Mammary epithelial cell (primary cell): ENCODE measurements at places on chromosomes 2 and 18. TPM values are rescaled to one million over a fixed set of nuclear protein-coding genes. Genes with fewer than 3 reads are reported as not detected.

DNA sequence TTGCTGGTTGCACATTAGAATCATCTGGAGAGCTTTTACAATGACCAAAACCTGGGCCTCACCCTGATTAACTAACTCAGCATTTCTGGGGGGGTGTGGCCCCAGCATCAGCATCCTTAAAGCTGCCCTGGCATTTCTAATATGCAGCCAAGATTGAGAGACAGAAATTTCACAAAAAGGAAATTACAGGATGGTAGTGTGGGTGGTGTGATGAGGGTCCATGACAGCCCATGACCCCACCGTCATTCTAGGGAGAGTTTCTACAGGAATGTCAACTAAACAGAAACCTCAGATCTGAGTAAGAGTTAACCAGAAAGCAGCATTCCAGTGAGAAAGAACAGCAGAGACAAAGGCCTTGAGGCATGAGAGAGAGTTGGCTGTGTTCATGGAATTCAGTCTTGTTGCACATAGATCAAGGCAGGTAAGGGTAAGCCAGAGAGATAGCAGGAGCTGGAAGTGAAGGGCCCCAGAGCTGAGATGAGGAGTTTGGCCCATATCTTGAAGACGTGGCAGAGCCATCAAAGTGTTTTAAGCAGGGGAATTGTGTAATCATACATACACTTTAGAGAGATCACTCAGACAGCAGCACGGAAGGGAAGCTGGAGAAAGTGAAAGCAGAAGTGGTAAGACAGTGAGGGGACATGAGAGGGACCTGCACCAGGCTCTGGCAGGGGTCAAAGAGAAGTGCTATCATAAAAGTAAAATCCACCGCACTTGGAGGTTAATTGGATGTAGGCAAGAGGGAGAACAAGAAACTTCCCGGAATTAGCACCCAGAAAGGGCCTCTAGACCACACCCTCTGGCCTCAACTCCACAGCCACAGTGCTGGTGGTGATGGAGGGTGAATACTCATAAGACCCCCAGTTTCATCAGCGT is 7.8 kb upstream of the TRABD2A start:
- peak; percentile 65 for DNase-seq

Gene SCRN3
- total RNA-seq, result 23.3 TPM

- no peak for DNase-seq
Measured at GRCh38 chr2:21356086-21356856, 232.5 kb downstream of the TDRD15 start.

Gene NRP2
- total RNA-seq, result 32.3 TPM

GRCh38 chr2:36573165-36573564 is 24.8 kb downstream of the FEZ2 start:
- DNase-seq, result no peak

DNA sequence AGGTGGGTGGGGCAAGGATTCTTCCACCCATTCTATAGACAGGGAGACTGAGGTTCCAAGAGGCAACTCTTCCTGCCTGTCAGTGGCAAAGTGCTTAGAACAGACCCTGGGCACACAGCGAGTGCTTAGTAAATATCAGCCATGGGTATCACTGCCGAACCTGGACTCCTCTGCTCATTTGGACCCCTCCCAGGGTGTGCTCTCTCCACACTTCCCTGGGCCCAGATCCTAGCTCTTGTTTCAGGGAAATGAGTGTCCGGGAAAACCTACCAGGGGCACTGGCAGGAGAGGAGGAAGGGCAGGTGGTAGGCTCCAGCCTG is 136.3 kb downstream of the CYP26B1 start:
- DNase-seq, result no peak

- no peak for DNase-seq
Measured at GRCh38 chr2:144437636-144438035, 82.3 kb downstream of the ZEB2 start.

DNA sequence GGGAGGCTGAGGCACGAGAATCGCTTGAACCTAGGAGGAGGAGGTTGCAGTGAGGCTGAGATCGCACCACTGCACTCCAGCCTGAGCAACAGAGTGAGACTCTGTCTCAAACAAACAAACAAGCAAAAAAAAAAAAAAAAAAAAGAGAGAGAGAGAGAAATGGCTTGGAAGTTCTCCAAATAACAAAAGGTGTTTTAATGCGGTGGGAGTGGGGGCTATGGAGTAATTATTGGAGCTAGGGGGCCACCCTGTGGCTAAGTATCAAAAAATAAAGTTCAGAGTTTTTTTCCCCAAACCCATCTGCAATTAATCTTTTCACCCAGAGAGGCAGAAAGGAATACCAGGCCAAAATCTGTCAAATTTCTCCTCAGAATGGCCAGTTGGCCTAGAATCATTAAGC is 23.0 kb upstream of the CEP68 start:
- DNase-seq, result no peak

DNA sequence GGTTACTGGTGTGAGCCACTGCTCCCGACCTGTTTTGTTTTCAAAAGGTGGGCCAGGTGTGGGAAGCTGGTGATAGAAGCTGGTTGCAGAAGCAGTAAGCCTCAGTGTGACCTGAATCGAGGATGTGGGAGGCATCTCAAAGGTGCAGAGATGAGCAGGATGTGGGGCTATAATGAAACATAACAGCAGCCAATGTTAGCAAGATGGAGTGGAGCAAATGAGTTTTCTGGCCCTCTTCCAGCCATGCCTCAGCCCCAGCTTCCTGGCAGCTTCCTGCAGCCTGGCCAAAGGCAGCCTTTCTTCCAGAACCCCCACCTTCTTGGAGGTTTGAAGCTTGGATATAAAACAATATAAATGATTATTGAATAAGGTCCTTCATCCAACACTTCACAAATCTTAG is 184.8 kb downstream of the NCK2 start:
- no peak for DNase-seq

DNA sequence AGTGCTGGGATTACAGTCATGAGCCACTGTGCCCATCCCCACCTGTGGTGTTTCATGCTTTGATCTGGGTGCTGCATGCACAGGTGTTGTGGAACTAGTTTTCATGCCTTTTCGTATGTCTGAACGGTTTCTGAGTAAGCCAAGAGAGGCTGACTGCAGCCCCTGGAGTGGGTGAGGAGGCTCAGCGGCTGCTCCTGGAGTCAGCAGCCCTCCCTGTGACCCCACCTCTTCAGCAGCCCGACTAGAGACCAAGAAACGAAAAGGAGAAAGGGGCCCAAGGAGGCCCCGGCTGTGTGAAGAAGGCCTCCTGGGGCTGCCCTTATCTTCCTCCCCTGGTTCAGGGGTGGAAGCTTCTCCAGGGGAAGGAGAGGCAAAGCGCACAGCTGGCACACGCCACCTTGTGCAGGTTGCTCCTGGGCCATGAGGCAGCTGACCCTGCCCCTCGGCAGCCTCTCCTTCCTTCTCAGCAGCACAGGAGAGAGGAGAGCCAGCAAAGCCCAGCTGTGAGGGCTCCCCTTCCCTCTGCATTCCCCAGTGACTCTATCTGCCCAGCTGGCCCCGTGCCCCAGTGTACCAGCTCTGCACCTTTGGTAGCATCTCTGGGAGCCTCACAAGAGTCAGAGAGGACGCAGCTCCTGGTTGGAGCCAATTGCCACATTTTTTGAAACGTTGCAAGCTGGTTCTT is 182.5 kb upstream of the HS6ST1 start:
- no peak for DNase-seq

Gene GNLY
- not detected for total RNA-seq

GRCh38 chr2:210660-211059 is 53.2 kb downstream of the SH3YL1 start:
- peak; percentile 79 for DNase-seq

DNA sequence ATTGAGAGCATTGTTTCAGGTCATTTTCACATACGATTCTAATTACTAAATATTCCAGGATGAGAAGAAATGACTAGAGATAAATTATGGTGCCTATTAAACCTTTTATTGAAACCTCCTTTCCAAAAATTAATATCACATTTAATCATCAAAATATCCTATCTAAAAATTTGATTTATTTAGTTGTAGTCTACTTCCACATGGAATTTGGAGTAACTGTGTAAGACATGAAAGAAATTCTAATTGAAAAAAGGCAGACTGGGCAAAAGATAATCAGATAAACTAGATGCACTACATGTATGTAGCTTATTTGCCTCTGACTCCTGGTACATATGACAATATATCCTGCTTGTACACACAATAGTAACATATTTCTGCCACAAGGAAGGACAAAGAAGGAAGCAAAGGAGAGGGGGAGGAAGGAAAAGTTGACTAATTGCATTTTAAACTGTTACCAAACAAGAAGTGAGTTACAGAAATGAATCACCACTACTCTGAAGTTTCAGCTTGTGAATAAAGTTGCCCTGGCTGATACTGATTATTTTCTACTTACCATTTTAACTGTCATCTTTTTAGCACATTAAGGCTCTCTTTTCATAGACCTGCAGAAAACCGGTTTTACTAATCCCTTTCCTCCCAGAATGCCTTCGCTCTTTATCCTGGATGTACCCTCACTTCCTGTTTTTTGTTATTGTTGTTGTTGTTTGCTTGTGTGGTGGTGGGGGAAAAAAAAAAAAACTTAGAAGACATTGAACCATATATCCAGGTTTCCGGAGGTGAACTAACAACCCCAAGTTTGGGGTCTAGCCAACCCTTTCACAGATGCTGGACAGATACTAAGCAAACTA is 28.4 kb downstream of the NRXN1 start:
- peak; percentile 42 for DNase-seq
